ENCODE measurements at places on chromosomes 11 and 22. TPM values are rescaled to one million over a fixed set of nuclear protein-coding genes. Genes with fewer than 3 reads are reported as not detected.

DNA sequence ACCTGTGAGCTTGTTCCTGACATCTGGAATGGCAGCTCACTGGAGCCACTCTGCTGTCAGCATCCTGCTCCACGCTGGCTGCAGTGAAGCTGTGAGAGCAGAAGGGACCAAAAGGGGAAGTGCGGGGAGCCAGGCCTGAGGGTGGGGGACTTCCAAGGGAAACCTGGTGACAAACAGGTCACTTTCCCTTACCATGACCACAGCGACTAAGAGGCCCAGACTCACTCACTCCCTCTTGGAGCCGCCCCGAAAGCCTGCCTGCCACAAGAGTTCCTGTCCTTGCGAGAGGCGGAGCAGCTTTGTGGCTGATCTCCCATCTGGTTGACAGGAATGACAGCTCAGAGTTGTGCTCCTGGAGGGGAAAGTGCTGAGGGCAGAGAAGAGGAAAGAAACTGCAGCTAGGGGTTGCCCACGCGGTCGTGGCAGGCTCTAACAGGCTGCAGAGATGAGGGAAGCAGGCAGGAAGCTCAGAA is 183.8 kb upstream of the NTM start:
- peaks cover 3% of the 10 kb centered on the region for H3K27me3 ChIP-seq
- DNase-seq: no peak
- no peak overlapping the region for H3K4me3 ChIP-seq

GRCh38 chr22:45262931-45263462 is 21.8 kb upstream of the UPK3A start:
- no peaks in the 10 kb centered on the region for H3K36me3 ChIP-seq
- no peak overlapping the region for H3K4me3 ChIP-seq
- H3K27me3 ChIP-seq: peaks cover 36% of the 10 kb centered on the region

DNA sequence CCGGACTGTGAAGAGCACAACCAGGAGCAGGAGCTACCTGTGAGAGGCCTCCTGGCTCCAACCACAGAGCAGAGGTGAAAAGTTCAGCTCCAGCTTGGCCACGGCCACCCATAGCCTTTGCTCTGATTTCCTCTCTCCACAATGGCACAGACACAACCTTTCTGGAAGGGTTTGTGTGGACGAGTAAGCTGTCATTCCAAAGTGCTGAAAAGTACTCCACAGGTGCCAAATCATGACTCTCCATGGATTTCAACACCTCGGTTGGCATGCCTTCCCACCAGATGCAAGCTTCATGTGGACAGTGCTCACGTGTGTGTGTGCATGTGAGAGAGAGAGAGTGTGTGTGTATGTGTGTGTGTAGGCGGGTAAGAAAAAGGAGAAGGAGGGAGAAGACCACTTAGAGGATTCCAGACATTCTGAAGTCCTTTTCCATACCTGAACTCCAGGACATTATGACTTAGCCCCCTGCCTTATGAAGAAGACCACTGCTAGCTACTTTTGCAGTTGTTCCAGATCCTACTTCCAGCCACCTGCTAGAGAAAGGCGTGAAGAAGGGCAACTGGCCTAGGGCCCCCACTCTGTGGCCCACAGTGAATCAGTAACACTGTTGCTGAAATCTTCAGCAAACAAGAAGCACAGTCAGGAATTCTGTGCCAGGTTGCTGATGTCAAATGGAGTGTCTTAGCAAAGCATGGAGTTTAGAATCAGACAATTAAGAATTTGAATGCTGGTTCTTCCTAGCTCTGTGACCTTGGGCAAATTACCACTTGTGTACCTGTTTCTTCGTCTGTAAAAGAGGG is 13.9 kb upstream of the NAV2 start:
- H3K27me3 ChIP-seq: peaks cover 8% of the 10 kb centered on the region
- no peaks in the 10 kb centered on the region for H3K4me1 ChIP-seq
- no peaks in the 10 kb centered on the region for H3K36me3 ChIP-seq
- DNase-seq: no peak
- H3K4me3 ChIP-seq: no peak overlapping the region

DNA sequence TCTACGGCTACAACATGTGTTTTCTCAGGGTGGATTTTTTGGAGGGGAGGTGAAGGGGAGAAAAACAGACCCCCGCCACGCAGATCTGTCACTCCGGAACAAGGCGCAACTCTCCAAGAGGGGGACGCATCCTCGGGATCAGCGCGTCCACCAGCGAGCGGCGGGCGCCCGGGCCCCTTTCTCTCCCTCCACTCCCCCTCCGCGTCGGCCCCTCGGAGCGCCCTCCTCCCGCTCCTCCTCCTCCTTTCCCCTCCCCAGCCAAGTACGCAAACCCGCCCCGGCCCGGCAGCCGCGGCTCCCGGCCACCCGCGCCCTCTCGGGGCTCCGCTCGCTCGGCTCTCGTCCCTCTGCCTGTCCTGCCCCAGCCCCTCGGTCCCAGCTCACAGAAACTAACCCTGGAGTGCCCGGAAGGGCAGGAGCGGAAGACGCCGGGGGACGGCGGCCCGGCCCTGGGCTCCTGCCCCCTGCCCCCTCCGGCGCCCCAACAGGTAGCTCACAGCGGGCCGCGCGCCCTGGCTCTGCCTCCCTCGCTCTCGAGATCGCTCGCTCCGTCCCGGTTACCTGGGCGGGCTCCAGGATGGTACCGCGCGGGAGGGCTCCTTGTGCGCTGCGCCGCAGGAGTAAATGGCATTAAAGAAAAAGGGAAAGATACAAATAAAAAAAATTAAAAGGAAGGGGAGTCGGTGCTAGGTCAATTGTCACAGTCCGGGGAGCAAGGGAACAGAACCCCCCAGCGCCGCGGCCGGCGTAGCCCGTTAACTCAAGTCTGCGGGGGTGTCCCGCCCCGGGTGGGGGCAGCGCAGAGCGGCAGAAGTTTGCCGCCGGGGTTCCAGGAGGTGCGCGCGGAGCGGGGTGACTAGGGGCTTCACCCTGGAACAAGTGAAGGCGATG is 131.4 kb upstream of the C11orf58 start:
- peak; percentile 56 for DNase-seq
- peak overlapping the region; percentile 67 for H3K27ac ChIP-seq
- H3K4me1 ChIP-seq: peaks cover 12% of the 10 kb centered on the region
- peak overlapping the region; percentile 74 for H3K4me3 ChIP-seq
- H3K27me3 ChIP-seq: peaks cover 56% of the 10 kb centered on the region

GRCh38 chr11:35011389-35011788 is 95.0 kb downstream of the PDHX start:
- peaks cover 4% of the 10 kb centered on the region for H3K36me3 ChIP-seq
- no peak overlapping the region for H3K27ac ChIP-seq
- H3K27me3 ChIP-seq: peaks cover 14% of the 10 kb centered on the region
- H3K4me1 ChIP-seq: peaks cover 52% of the 10 kb centered on the region
- no peak overlapping the region for H3K4me3 ChIP-seq

DNA sequence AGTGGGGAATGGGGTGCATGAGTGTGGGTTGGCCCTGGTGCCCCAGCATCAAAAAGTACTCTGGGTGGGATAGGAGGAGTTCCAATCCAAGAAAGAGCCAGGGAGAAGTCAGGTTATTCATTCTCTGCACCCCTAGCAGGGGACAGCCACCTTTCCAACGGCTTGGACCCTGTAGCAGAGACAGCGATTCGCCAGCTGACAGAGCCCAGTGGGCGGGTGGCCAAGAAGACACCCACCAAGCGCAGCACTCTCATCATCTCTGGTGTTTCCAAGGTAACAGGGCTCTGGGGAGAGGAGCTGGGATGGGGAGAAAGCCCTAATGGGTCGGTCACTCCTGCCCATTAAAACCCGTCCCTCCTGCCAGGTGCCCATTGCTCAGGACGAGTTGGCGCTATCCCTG is 6.6 kb downstream of the C2CD2L start:
- H3K4me3 ChIP-seq: no peak overlapping the region
- H3K36me3 ChIP-seq: peaks cover 57% of the 10 kb centered on the region
- no peak for DNase-seq
- H3K27ac ChIP-seq: peak overlapping the region; percentile 56

- DNase-seq: no peak
- no peaks in the 10 kb centered on the region for H3K4me1 ChIP-seq
- no peak overlapping the region for H3K27ac ChIP-seq
- no peaks in the 10 kb centered on the region for H3K27me3 ChIP-seq
These were observed 200.4 kb downstream of the SNX19 start for GRCh38 chr11:130715877-130716220.

DNA sequence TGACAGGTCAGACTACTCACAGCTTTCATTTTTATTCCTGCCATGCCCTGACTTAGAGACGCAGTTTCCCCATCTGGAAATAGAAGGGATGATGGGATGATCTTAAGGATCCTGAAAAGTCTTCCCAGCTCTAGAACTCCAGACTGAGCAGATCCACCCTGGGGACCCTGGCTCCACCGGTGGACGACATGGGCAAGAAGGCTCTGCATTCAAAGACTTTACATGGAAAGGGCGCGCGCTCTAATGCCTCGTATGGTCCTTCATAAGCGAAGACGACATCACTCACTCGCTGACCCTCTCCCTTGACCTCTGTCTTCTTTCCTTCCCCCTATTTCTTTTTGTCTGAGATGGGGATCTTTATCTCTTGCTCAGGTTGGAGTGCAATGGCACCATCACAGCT is 24.4 kb upstream of the PHF21B start:
- H3K4me1 ChIP-seq: no peaks in the 10 kb centered on the region
- H3K4me3 ChIP-seq: no peak overlapping the region
- no peak for DNase-seq

DNA sequence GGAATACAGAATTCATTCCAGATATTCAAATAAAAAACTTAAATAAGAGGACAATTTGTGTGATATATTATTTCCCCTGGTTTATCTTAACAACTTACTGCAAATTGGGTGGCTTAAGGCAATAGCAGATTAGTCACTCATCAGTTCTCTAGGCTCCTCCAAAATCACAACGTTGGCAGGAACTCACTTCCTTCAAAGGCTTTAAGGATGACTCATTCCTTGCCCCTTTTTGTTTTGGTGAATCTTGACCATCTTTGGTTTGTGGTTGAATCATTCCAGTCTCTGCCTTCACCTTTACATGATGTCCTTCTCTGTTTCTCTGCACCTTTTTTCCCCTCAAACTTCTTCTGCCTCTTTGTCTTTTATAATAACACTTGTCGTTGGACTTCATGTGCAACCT is 3.4 kb downstream of the OR10AG1 start:
- no peaks in the 10 kb centered on the region for H3K4me1 ChIP-seq
- DNase-seq: no peak
- no peak overlapping the region for H3K4me3 ChIP-seq

GRCh38 chr11:17496406-17496805 is 19.8 kb upstream of the ABCC8 start:
- no peak for DNase-seq
- H3K27ac ChIP-seq: no peak overlapping the region
- no peak overlapping the region for H3K4me3 ChIP-seq
- H3K4me1 ChIP-seq: no peaks in the 10 kb centered on the region
- H3K36me3 ChIP-seq: no peaks in the 10 kb centered on the region
- H3K27me3 ChIP-seq: peaks cover 9% of the 10 kb centered on the region

DNA sequence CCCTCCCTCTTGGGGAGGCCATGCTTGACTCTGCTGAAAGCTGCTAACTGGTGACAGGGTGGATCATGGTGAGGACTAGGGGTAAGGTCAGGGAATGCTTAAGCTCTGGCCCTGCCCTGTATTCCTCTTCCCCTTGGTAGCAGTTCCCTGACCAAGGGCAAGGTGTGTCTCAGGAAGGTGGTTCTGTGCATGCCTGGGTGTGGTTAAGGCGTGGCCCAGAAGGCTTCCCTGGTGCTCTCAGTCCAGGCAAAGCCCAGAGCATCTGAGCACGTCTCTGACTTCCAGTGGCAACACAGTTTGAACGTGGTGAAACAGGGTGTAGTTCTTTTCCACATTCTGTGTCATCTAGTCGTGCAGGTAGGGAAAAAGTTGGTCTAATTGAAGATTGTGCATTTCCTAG is 53.1 kb upstream of the HORMAD2 start:
- peaks cover 17% of the 10 kb centered on the region for H3K4me1 ChIP-seq
- H3K27ac ChIP-seq: no peak overlapping the region
- no peak overlapping the region for H3K4me3 ChIP-seq
- no peak for DNase-seq

- H3K4me1 ChIP-seq: peaks cover 24% of the 10 kb centered on the region
- H3K27me3 ChIP-seq: no peaks in the 10 kb centered on the region
These were observed 31.7 kb downstream of the NEAT1 start for GRCh38 chr11:65454311-65454695.

DNA sequence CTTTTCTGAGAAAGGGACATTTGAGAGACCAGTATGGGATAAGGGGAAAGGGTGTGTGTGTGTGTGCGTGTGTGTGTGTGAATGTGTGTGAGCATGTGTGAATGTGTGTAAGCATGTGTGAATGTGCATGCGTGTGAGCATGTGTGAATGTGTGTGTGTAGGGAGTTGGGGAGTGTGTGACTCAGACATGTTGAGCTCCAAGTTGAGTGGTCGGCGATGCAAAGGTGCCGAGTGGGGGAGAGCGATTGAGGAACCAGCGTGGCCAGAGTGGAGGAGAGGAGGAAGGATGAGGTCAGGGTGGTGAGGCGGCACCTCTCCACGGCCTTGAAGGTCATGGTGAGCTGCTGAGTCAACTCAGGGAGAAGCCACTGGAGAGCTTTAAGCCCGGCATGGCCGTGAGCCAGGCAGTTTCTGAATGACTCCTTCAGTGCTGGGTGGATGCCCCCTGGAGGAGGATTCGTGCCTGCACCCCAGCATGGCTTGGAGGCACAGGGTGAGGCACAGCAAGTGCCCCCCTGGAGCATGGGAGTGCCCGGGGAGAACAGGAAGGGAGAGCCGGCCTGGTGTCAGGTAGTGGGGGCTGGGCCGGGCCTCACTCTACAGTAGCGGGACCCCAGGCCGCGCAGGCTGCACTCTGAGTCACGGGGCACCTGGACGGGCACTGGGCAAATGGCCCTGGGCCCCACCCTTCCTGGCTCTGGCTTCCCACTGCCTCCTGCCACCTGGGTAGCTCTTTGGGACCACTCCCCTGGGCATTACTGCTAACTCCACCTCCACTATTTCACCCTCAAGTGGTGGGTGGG is 8.2 kb upstream of the CCDC88B start:
- H3K36me3 ChIP-seq: peaks cover 9% of the 10 kb centered on the region
- DNase-seq: peak; percentile 91
- H3K27me3 ChIP-seq: no peaks in the 10 kb centered on the region
- H3K4me3 ChIP-seq: peak overlapping the region; percentile 39
- H3K4me1 ChIP-seq: peaks cover 14% of the 10 kb centered on the region
- peak overlapping the region; percentile 88 for H3K27ac ChIP-seq

DNA sequence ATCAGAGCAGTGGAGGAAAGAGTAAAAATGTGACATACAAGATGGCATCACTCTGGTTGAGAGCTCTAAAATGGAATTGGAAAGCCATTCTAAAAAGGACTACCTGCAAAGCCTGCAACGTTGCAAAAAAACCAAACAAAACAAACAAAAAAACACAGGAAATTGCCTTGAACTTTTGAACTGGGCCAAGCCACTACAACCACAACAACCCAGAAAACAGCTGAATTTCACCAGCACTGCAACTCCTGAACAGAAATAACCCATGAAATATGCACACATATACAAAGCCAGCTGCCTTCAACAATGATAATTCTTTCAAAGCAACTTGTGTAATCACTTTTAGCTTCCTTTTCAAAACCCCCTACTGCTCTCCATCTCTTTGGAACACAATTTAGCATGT is 326.6 kb upstream of the LRRC4C start:
- H3K27ac ChIP-seq: no peak overlapping the region
- H3K36me3 ChIP-seq: no peaks in the 10 kb centered on the region
- H3K4me3 ChIP-seq: no peak overlapping the region
- no peaks in the 10 kb centered on the region for H3K4me1 ChIP-seq
- DNase-seq: no peak
- H3K27me3 ChIP-seq: no peaks in the 10 kb centered on the region

Gene TCN1
- not detected for total RNA-seq

Gene KRTAP5-11
- total RNA-seq: not detected

Gene GPHA2
- total RNA-seq: not detected

Gene OR8A1
- total RNA-seq: not detected

Data from activated CD4-positive, alpha-beta T cell treated with anti-CD3 and anti-CD28 coated beads, Interleukin-2, amount 10 ng/mL, durations not matched to agents 24 days and 14 days (primary cell).